ENCODE measurements at places on chromosomes 12 and 14.

- DNase-seq = no peak
These were observed 407.2 kb downstream of the FSCB start for GRCh38 chr14:44099743-44100488.

- no peak for DNase-seq
These were observed 71.6 kb downstream of the OTOGL start for GRCh38 chr12:80170915-80171314.

- DNase-seq = no peak
These were observed 197.4 kb upstream of the DIO3 start for GRCh38 chr14:101363880-101364391.

GRCh38 chr12:76106631-76107030 is 22.1 kb upstream of the NAP1L1 start:
- no peak for DNase-seq

GRCh38 chr12:111155521-111155920 is 213.4 kb downstream of the PHETA1 start:
- DNase-seq = no peak

DNA sequence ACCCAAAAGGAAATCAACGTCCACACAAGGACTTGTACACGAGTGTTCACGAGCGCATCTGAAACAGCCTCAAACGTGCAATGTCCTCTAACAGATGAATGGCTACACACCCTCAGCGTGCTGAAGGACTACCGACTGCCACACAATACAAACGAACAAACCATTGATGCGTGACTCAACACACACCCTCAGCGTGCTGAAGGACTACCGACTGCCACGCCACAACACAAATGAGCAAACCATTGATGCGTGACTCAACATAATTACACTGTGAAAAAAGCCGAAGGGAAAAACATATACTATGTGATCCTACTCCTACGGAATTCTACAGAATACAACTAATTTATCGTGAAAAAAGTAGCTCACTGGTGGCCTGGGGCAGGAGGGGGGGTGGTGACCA is 25.1 kb upstream of the BTBD6 start:
- DNase-seq = no peak

DNA sequence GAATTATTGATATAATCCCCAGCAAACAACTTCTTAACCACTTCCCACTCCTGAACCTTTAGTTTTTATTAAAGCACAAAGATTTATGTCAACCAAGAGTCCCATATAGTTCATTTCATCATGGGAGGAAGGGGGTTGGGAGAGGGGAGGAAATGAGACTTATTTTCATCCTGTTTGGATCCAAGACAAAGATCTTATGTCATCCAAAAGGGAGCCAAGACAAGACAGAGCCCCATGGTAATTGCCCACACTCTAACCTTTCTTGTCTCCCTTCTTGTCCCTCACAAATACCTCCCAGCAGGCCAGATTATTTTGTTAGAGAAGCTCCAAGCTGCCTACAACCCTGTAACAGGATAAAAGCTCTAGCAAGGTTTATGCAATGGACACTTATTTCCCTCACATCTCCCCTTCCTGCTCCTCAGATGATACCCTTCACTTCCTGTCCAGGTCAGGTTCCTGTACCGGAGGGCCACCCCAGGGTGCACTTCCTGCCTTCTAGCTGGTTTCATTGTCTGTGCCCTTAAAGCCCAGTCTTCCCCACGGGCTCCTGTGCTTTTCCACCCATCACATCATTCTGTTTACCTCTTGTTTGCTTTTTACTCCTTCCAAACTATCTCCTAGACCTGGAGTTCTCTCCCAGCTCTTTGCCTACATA is 123.7 kb upstream of the MDM1 start:
- no peak for DNase-seq

DNA sequence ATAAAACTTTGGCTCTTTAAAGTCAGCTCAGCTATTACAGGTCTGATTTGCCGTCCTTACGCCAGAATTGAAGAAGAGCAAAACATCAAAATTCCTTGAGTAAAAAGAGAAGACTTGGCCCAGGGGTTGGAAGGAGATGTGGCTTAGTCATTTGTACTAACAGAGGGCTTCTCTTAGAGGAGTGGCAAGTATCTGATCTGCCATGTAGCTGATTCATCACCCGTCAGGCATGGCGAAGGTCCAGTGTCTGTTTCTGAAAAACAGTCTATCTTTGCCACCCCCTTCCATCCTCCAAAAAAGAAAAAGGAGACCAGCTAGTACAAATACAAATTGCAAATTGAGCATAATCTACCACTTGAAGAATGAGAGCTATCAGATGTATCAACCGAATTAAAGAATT is 91.9 kb downstream of the RAD52 start:
- DNase-seq = peak; percentile 82

- DNase-seq = no peak
These were observed 8.0 kb upstream of the POP5 start for GRCh38 chr12:120588948-120589930.

GRCh38 chr14:103334644-103335622 is 896 bp downstream of the EIF5 start:
- peak; percentile 28 for DNase-seq

DNA sequence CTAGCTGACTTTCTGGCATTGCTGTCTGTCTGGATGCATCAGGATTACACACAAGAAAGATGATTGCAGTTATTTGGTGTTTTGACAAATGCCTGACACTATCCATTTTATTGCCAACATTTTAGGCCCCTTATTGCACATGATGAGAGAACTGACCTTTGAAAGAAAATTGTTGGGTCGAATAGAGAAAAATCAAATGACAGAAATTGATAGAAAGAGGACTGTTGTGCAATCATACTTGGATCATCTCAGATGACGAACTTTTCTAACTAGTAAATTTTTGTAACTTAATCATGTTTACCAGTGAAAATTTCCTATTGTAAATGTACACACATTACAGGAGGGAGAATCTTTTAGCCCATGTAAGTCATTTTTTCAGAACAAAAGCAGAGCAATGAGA is 251.5 kb upstream of the USP15 start:
- no peak for DNase-seq

DNA sequence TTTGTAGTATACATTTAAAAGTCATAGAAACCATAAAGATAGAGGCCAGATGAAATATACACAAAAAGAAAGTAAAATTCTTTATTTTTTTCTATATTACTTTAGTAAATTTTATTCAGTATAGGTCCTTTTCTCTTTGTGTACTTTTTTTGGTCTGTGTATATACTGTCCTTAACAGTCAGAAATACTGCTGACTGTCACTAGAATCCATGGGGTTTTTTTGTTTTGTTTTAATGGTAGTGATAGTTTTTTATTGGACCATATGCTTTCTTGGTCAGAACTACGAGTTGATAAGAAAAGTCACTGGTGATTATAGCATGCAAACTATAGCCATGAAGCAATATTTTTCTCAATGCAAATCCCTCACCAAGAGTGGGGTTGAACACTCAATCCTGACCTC is 165.4 kb downstream of the FOXA1 start:
- no peak for DNase-seq

DNA sequence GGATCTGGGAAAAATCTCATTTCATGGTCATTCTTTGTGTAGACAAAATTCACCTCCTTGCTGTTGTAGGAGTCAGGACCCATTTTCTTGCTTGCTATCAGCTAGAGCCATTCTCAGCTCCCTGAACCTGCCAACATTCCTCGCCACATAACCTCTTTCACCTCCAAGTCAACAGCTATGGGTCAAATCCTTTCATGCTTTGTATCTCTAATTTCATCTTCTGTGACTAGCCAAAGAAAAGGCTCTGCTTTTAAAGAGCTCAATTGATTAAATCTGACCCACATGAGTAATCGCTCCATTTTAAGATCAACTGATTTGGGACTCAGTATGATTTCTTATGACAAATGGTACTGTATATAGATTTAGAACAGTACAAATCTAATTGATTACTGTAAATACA is 89.2 kb upstream of the FOXG1 start:
- no peak for DNase-seq

GRCh38 chr12:46534327-46534840 is 161.8 kb upstream of the SLC38A2 start:
- no peak for DNase-seq
